ENCODE measurements at places on chromosomes 5 and 9.

DNA sequence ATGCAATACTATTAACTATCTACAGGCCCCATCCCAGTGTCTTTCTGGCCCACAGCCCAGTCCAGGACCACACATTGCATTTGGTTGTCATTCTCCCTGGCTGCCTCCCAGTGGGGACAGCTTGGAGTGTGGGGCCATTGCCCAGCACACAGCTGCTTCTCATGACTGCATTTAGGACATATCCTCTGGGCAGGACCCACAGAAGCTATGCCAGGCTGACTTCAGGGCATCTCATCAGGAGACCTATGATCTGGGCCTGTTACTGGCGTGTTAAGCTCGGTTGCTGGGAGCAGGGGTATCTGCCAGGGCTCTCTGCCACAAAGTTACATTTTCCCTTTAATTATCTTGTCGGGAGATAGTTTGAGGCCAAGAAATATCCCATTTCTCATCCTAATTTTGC, 32.1 kb upstream of the CLPTM1L start:
- no peaks in the 10 kb centered on the region for H3K36me3 ChIP-seq
- peaks cover 7% of the 10 kb centered on the region for H3K27me3 ChIP-seq
- no peaks in the 10 kb centered on the region for H3K4me1 ChIP-seq
- no peak overlapping the region for H3K4me3 ChIP-seq

- no peak for DNase-seq
- no peak overlapping the region for H3K4me3 ChIP-seq
- no peak overlapping the region for H3K27ac ChIP-seq
- H3K27me3 ChIP-seq: peaks cover 3% of the 10 kb centered on the region
- H3K4me1 ChIP-seq: peaks cover 11% of the 10 kb centered on the region
- H3K36me3 ChIP-seq: no peaks in the 10 kb centered on the region
Measured at GRCh38 chr9:19967216-19967887, 178.5 kb upstream of the SLC24A2 start.

- H3K36me3 ChIP-seq: no peaks in the 10 kb centered on the region
- H3K27me3 ChIP-seq: no peaks in the 10 kb centered on the region
- H3K27ac ChIP-seq: peak overlapping the region; percentile 47
- DNase-seq: peak; percentile 61
- H3K4me3 ChIP-seq: peak overlapping the region; percentile 68
- no peaks in the 10 kb centered on the region for H3K4me1 ChIP-seq
Measured at GRCh38 chr5:181218795-181219124, 4.3 kb upstream of the TRIM41 start.

DNA sequence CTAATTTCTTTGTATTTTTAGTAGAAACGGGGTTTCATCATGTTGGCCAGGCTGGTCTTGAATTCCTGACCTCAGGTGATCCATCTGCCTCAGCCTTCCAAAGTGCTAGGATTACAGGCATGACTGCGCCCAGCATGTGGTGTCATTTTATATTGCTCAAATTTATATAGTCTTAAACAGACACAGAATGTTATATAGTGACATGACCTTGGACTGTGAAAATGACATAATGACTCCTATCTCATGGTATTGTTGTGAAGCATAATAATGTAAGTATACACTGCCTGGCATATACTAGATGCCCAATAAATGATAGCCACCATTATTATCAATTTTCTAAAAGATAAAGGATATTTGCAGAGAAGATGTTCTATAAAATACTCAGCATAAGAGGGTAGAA, 177.2 kb upstream of the TBCA start:
- H3K4me1 ChIP-seq: peaks cover 9% of the 10 kb centered on the region
- no peak overlapping the region for H3K27ac ChIP-seq
- no peaks in the 10 kb centered on the region for H3K27me3 ChIP-seq
- DNase-seq: no peak
- H3K36me3 ChIP-seq: no peaks in the 10 kb centered on the region

DNA sequence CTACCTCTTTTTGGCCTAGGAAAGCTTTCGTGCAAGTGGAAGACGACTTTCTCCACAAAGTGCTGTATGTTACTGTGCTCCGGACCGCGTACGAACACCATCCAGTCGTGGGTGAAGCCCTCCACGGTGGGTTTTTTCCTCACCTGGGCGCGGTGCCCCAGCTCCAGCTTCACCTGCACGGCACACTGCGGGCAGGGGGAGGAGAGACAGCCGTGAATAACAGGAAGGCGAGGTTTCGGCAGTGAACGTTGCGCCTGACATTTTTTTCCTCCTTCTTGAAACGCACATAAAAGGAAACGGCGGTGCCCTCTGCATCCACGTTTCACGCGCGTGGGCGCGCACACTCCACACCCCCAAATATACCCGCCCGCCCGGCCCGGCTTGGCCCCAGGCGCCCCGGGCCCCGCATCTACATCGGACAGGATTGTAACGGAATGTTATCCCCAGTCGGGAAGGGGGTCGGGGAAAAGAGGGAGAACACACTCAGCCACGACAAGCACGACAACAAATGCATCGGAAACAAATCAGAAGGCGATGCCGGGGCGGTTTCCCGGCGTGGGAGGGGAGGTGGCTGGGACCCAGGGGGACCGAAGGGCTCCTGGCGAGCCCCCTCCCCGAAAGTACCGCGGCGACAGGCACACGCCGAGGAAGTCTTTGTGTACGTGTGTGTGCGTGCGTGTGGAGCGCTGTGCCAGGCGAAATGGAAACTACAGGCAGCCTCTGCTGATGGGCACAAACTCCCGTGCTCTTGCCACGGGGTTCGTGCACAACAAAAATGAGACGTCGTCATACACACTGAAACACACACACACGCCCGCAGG, 1.4 kb downstream of the MLLT3 start:
- H3K27me3 ChIP-seq: no peaks in the 10 kb centered on the region
- H3K27ac ChIP-seq: peak overlapping the region; percentile 79
- peak overlapping the region; percentile 91 for H3K4me3 ChIP-seq
- no peaks in the 10 kb centered on the region for H3K36me3 ChIP-seq
- H3K4me1 ChIP-seq: peaks cover 15% of the 10 kb centered on the region

DNA sequence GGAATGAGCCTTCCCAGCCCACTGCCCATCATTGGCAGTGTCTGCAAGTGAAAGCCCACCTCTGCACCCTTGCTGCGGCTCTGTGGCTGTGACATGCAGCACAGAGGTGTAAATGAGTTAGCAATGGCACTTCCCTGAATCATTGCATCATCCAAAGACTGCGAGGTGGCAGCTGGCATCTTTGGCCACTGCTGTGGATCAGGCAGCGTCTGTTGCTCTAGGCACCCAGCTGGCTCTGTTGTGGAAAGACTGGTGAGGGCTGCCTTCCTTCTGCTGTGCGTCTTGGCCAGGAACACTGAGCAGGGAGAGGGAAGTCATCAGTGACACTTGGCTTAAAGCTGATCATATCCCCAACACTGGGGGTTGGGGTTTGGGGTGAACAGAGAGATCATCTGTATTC, 64.5 kb downstream of the MFAP3 start:
- no peak overlapping the region for H3K4me3 ChIP-seq
- H3K27me3 ChIP-seq: no peaks in the 10 kb centered on the region
- no peaks in the 10 kb centered on the region for H3K36me3 ChIP-seq
- no peak for DNase-seq

DNA sequence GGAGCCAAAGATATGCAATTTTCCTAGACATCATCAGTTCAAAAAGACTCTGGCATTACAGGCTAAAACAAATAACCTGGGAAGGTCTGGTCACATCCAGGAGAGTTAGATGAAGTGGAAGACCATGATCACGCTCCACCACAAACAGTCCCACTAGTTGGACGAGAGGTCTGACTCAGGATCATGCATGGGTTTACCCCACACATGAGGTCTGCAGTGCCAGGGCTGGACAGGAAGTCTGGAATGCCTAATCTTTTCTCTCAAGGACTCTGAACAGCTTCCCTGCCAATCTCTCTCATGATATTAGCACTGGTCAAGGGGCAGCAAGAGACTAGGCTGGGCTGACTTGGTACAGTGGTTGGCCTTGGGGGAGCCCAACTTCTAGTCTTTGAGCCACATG, 7.1 kb downstream of the PRUNE2 start:
- peaks cover 9% of the 10 kb centered on the region for H3K27me3 ChIP-seq
- no peak overlapping the region for H3K27ac ChIP-seq
